CD4-positive, alpha-beta T cell treated with Interleukin-15 for 4 hours (primary cell): ENCODE measurements at places on chromosomes 2 and 18.

- DNase-seq: no peak
These were observed 102.5 kb downstream of the FMNL2 start for GRCh38 chr2:152437276-152438108.

- peak; percentile 35 for DNase-seq
These were observed 39.9 kb upstream of the CDC42EP3 start for GRCh38 chr2:37711308-37711731.

DNA sequence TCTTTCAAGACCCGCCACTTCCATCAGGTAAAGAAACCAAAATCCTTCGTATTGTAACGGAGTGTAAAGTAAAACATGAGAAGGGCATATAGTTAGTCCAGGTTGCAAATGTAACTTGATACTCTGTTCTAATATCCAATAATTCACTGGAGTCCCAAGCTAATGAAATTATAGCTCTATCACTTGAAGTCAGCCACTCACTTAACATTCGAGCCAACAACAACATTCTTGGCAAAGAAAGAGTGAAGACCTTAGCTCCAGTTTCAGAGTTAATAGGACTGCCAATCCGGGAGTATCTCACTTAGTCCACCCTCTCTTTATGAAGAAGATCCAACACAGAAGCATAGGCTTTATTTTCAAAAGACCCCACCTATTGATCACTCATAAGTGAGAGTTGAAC is 298.0 kb upstream of the SOX11 start:
- DNase-seq: no peak

GRCh38 chr2:75494137-75494769 is 66.5 kb downstream of the EVA1A start:
- no peak for DNase-seq

DNA sequence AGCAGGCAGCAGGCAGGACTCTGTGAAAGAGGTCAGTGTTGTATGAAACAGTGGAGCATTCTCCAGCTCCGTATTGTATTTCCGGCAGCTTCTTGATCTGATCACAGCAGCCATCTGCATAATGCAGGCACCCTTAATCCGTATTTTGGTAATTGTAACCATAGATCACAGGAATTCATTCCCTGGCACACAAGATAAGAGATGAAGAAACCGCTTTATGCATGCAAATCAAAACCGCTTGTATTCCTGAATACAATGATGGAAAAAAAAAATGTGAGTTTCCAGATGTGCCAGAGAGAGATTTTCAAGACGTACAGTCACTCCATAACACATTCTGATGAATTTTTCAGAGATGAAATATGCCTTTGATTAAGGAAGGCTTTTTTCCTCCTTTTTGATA is 221.3 kb downstream of the ACKR3 start:
- DNase-seq: no peak

DNA sequence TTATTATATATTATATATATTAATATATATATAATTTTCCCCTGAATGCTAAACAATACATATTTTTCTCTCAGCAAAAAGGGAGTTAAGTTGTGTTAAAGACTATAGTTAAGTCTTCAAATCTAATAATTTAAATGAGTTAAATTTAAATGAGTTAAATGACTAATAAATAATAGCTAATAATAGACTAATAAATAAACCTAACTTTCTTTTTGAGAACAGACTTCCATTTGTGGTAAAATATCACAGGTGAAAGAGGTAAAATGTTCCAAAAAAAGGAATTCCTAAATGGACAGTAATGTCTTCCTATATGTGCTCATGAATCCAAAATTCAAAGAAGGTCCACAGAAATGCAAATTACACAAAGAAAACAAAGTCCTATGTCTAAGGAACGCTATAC is 74.6 kb downstream of the SLC25A12 start:
- DNase-seq: no peak

GRCh38 chr2:99485411-99485810 is 4.4 kb downstream of the REV1 start:
- no peak for DNase-seq

- no peak for DNase-seq
These were observed 109.7 kb downstream of the ATL2 start for GRCh38 chr2:38267270-38267925.

DNA sequence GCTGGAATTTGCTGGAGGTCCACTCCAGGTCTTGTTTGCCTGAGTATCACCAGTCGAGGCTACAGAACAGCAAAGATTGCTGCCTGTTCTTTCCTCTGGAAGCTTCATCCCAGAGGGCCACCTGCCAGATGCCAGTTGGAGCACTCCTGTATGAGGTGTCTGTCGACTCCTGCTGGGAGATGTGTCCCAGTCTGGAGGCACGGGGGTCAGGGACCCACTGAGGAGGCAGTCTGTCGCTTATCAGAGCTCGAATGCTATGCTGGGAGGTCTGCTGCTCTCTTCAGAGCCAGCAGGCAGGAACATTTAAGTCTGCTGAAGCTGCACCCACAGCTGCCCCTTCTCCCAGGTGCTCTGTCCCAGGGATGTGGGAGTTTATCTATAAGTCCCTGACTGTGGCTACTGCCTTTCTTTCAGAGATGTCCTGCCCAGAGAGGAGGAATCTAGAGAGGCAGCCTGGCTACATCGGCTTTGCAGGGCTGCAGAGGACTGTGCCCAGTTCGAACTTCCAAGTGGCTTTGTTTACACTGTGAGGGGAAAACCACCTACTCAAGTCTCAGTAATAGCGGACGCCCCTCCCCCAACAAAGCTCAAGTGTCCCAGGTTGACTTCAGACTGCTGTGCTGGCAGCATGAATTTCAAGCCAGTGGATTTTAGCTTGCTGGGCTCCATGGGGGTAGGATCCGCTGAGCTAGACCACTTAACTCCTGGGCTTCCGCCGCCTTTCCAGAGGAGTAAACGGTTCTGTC is 301.1 kb downstream of the ERBB4 start:
- no peak for DNase-seq

DNA sequence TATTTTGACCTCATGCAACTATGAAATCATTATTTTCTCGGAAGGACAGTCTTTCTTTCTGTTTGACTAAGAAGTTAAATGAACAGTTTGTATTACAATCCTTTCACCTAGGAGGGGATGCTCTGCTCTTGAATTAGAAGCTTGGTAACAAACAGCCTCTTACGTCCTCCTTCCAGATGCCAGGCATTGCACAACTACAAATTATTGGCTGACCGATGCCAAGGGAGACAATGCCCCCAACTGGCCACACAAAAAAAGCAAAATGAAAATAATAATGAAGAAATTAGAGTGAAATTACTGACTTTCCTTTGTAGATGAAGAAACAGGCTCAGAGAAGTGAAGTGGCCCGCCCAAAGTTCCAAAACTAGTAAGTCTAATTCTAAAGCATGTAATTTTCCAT is 177.9 kb downstream of the CYRIA start:
- DNase-seq: no peak

GRCh38 chr2:71576541-71576940 is 123.2 kb downstream of the DYSF start:
- no peak for DNase-seq

- no peak for DNase-seq
These were observed 104.1 kb downstream of the ALK start for GRCh38 chr2:29817299-29817698.

DNA sequence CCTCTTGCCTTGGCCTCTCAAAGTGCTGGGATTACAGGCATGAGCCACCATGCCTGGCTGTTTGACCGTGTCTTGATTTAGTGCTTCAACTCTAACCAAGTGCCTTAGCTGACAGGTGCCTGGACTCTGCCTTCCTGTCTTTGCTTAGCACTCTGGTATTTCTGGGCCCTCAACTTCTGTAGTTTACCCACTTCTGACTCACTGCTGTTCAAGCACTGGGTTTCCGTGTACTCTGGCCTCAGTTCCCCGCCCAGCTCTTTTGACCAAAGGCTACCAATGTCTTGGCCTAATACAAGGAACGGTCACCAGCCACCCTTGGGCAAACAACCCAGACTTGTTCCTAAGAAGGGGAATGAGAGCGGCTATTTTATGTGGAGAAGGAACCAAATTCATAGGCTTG is 35.7 kb upstream of the CABLES1 start:
- DNase-seq: no peak

GRCh38 chr2:113187771-113188170 is 14.0 kb downstream of the PSD4 start:
- no peak for DNase-seq

- no peak for DNase-seq
These were observed 4.6 kb downstream of the SIX2 start for GRCh38 chr2:45004562-45005191.
